Non-pigmented ciliary epithelial cell (primary cell): ENCODE measurements at places on chromosomes 2 and 18.

GRCh38 chr18:76412818-76413565 is 82.0 kb downstream of the ZNF516 start:
- no peak for DNase-seq

DNA sequence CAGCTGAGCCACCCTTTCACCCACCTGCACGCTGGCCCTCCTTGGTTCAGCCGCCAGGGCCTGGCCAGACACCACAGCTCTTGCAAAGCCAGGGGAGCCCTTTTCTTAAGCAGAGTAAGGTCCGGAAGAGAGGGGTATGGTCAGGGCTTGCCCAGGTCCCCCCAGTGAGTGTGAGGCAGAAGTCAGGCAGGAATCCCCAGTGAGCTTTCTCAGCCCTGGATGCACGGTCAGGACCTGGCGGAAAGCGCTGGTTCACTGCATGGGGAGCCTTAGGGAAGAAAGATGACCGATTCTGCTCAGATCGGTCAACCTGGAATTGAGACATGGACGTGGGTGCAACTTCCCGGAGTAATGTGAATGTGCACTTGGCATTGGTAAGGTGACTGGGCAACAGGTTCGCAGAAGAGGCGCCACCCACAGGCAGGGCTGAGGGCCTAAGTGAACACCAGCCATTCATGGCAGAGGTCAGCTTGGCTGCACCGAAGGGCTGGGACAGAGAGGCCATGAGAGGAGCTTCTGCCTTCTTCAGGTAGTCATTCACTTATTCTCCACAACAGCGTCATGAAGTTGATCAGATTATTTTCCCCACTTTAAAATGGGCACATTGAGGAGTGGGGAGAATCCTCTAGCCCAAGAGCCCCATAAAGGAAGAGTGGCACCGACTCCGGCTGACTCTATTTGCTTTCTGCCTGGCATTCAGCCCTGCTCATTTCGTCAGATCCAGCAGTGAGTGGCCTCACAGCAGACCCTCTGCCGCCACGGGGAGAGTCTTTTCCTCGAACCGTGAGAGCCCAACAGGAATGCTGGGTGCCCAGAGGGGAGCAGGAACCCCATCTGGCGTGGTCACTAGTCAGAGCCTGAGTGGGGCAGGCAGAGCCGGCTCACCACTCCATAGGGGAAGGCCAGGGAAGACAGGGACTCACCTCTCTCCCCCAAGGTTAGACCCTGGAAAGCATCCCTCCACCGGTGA is 35.8 kb downstream of the SCTR start:
- no peak for DNase-seq

DNA sequence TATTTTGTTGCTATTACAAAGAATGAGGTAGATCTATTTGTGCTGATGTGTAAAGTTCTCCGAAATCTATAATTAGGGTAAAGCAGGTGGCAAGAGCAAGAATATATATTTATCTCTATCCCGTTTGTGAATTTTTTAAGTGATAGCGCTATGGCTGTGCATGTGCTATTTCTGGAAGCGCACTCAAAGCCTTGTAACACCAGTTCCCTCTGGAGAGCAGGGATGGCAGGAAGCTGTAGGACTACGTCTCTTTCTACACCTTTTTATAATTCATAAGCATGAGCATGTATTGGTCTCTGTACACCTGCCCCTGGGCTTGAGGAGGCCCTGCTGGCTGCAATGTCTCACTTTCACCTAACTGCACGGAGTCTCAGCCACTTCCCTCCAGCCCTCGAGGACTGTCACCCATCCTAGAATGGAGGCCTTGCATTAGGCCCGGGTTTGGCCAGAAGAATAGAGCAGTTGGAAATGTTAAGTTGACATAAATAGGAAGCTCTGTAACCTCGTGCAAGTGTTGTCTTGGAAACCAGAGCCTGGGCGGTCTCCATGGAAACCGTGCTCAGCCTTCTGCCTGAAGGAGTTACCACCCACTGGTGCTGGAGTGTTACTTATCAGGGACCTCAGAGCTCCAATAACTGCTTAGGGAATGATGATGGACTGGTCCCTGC is 20.9 kb downstream of the ITM2C start:
- peak; percentile 44 for DNase-seq

DNA sequence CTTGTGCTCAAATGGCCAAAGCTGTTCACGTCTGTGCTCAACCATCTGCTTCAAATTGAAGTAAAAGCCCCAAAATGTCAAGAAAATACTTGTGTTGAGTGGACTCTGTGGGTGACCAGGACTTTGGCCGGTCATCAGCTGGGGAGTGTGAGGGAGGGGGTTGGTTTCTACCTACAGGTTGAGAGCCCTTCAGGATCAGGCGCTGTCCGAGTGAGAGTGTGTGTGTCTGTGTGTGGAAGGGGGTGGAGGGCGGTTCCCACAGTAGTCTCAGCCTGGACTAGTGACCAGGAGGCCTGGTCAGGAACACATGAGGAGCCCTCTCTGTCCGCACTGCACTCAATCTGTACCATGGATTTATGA is 34.2 kb downstream of the ATOH8 start:
- DNase-seq = no peak

GRCh38 chr2:73063472-73063871 is 8.0 kb downstream of the SFXN5 start:
- DNase-seq = no peak

- DNase-seq = no peak
Measured at GRCh38 chr2:215031321-215031720, 107.1 kb downstream of the ABCA12 start.

DNA sequence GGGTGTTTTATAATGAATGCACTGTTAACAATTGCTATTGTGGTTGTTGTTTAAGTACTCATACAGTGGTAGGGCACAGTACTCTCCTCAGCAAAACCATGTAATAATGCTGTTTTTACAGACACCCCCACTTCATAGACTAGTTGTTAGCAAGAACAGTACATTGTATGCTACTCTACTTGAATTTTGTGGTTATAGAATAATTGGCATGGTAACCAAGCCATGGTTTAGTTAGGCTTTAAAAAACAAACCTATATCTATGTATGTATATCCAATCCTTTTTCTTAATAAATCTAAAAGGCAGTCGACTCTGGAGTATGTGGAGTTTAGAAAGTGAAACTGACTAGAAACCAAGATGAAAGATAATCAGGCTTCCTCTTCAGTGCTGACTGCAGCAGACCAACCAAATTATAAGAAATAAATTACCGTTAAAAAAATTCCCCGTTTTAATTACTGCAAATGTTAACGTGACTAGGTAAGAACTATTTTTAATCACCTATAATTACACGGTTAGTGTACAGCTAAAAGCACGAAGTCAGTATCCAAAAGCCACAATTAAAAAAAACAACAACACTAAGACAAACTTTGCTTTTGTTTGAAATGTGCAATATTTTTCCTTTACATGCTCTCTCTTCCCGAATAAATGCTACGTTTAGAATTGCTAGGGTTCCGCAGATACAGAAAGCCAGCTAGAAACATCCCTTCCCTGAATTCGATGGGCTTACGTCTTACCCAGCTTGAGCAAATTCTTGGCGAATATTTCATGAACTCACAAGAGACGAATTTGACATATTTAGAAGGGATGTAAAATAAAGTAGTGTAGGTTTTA is 113.3 kb upstream of the SERTAD2 start:
- peak; percentile 19 for DNase-seq

- DNase-seq = peak; percentile 65
Measured at GRCh38 chr2:215693193-215693998, 257.5 kb upstream of the FN1 start.

DNA sequence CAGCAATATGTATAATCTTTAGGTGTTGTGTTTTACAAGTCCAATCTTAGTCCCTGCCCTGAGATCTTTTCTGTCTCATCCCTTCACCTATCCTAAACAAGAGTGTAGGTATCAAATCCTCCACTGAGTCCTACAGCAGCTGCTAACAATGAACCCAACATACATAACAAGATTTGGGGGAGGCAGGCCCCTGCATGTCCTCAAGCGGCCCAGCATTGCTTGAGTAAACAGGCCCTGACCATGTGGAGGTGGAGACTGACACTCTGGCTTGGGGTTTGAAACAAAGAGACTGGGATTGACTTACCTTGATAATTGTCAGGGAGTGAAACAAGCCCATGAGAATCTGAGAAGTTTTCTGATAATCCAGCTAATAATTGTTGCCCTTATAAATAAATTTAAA is 213.4 kb downstream of the STK39 start:
- DNase-seq = no peak
